ENCODE measurements at places on chromosomes 2 and 18. TPM values are rescaled to one million over a fixed set of nuclear protein-coding genes. Genes with fewer than 3 reads are reported as not detected.

GRCh38 chr2:173054466-173054865 is 21.2 kb upstream of the MAP3K20 start:
- no peak for DNase-seq

- no peak for DNase-seq
These were observed 84.8 kb upstream of the PROKR1 start for GRCh38 chr2:68558576-68558975.

DNA sequence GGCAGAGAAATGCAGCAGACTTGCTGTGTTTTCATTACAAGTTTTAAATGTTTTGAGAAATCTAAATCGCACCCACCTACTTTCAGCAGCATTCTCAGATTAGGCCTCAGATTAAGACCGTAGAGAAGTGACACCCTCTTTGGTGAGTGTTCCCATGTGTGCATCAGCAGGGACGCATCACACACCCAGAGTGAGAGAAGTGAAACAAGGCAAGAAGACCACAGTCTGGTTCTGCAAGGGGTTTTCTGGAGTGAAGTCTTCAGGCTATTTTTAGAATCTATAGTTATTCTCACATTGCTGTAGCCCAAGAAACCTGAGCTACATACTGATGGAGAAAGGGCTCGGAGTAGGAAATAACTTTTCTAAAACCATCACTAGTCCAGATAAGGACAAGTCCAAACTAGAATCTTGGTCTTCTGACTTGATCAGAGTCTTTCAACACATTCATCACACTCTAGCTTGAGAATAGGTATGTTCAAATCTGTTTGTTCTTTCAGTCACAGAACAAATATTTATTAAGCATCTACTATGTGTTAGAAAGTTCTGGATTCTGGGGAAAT is 1216.6 kb upstream of the PIK3C3 start:
- no peak for DNase-seq

GRCh38 chr2:160125828-160126227 is 63.4 kb upstream of the PLA2R1 start:
- DNase-seq: no peak

DNA sequence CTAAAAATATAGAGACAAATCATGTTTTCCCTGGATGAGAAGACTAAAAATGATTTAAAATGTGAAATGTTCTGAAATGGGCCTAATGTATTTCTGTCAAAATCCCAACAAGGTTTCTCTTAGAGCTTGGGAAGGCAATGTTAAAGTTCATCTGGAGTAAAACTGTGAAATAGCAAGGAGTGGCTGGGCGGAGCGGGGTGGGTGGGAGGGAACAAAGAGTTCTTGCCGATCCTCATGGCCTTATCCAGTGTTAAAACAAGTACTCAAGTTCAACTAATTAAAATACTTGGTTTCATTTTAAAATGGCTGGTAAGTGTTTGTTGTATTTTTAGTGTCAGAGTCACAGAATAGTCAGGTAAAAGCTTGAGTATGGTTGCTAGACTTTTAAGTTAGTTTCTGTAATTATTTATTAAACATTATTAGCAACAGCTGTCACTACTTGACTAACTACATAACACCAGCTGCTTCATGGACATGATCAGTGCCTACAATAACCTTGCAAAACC is 87.3 kb downstream of the RTN4 start:
- no peak for DNase-seq

- DNase-seq: no peak
These were observed 4.5 kb downstream of the IDH1 start for GRCh38 chr2:208250388-208250787.

GRCh38 chr2:205654878-205655605 is 27.3 kb upstream of the NRP2 start:
- DNase-seq: no peak

DNA sequence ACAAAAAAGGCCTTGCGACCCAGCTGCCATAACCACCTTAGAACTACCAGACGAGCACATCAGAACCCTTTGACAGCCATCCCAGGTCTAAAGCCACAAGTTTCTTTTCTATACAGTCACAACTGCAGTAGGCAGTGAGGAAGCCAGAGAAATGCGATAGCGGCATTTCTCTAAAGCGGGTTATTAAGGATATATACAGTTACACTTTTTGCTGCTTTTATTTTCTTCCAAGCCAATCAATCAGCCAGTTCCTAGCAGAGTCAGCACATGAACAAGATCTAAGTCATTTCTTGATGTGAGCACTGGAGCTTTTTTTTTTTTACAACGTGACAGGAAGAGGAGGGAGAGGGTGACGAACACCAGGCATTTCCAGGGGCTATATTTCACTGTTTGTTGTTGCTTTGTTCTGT is 48.8 kb downstream of the FEZ2 start:
- no peak for DNase-seq

DNA sequence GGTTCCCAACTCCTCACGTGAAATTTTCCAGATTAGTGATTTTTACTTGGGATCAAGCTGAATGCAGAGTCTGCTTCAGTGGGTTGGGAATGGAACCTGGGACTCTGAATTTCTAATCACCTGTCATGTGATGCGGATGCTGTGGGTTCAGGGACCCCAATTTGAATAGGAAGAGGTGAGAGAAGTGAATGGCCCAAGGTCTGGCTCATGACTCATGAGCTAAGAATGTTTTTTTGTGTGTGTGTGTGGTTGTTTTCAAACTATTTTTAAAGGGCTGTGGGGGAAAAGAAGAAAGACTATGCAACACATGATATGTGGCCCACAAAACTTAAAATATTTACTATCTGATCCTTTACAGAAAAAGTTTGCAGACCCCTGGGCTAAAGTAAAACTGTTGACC is 108.5 kb upstream of the CYRIA start:
- no peak for DNase-seq

DNA sequence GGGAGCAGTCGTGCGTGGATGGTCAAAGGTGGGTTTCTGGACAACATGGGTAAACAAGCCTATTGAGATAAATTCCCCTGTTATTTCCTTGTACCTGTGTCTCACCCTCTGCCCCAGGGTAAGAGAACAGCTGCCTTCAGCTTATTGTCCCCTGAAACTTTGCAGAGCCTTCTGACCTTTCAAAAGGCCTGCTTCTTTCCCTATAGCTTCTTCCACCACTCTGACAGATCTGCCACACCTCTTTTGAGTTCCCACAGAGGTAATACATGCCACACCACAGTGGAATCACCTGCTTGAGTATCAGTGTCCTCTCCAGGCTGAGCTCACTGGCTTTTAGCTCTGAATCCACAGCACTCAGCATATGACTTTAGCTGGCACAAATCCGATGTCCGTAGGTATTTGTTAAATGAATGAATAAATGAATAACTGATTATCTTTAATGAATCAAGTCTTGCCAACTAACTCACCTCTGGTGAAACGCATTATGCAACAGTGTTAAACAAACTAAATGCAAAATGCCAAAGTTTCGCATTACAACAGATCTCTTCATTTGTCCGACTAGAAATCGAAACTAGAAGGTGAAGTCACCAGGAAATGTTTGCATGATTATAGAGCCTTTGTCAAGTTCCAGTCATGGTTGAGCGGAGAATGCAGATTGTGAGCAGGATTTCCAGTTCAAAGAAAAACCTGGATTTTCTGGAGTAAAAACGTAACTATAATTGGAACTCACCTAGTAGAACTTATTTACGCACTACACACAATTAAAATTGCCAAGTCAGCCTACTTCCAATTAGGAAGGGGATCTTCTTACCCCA is 16.4 kb downstream of the DYNAP start:
- no peak for DNase-seq

Gene SERPINB11
- total RNA-seq: not detected

Gene TBR1
- not detected for total RNA-seq
